Brain pericyte (primary cell): ENCODE measurements at places on chromosomes 4 and X.

DNA sequence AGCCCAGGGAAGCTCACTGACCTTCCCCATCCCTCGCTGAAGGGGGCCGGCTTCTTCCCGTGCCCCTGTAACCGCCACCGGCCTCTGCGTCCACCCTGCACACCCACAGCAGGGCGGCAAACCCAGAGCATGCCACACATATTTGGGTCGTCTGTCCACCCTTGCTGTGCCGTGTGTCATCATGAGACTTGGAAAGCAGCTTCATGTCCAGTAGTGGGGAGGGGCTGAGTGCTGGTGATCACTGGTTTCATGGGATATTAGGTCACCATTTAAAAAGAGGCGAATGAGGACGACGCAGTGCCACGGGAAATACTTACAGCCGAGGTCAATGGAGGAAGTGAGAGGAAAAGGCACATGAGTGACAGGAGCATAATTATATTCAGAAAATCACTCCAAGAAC is 74.8 kb downstream of the HTRA3 start:
- no peak for DNase-seq

- DNase-seq = no peak
Observed at GRCh38 chr4:137536789-137537561, 4.7 kb upstream of the PCDH18 start.

DNA sequence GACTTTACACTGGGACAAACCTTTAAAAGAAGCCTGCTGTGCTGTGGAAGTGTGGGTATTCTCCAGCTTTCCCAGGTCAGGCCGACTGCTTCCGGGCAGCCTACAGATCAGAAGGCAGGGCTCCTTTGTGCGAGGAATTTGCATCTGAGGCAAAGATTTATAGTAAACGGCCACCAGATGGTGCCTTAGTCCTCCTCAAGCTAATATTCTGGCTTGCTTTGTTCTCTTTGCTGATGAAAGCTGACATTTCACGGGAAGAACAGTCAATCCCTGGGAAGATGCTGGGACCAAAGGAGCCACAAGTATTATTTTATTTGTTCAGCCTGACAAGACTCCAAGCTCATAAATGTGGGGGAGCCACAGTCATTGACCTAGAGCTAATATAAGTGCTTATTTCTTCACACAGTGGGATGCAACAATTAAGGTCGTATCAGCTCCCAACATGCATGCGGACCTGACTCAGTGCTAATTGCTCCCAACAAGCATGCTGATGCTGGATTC is 120.7 kb upstream of the TRIM2 start:
- peak; percentile 33 for DNase-seq

DNA sequence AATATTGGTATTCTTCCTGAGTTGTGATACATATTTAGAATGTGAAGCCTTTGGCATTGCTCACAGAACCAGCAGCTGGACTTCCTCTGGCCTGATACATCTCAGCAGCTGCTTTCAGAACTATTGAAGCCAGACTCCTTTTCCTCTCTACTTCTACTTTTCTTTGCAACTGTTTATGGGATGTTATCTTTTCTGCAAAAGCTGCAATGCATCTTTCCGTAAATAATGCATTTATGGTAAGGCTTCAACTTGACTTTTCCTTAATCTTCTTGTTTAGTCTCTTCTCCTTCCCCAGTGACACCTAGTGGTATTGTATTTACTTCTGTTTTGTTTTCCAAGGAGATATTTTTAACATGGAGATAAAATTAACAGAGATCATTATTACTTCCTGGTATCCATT is 1548.7 kb downstream of the PCDH7 start:
- DNase-seq = no peak

DNA sequence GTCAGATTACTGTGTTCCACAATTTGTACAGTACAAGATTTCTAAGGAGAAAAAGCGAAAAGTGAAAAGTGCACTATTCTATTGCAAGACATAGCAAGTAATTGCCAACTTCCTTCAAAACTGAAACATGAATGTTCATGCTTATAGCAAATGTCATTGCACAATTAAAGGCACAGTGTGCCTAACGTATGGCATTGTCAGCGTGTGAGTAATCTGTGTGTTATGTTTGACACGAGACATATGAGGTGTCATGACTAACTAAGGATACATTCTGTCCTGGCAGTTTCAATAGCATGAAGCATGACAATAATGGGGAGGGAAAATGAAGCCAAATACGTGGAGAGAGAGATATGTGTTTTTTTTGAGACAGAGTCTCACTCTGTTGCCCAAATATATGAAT is 33.6 kb upstream of the TBC1D9 start:
- no peak for DNase-seq

- no peak for DNase-seq
Observed at GRCh38 chr4:41267997-41268396, 11.3 kb downstream of the UCHL1 start.

DNA sequence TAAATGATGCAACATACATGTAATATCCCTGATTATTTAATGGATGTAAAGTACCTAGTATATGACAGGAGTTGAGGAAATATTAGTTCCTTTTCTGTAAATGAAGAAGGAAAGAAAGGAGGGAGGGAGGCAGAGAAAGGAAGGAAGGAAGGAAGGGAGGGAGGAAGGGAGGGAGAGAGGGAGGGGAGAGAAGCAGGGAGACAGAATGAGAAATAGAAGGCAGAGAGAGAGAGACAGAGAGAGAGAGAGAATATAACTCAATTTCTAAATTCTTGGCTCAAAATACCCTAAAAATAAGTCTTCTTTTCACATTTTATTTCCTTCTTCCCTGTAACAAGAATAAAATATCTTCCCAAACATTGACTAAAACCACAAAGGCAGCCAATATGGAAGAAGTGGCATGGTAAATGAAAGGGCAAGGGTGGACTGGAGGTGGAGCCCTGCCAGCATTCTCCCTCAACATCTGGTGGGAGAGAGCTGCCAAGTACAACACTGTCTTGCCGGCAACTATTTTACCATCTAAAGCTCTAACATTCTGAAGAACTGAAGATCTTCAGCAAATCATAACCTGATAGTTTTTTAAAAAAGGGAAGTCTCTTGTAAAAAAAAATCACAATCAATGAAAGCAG is 245.1 kb downstream of the PPP3CA start:
- DNase-seq = peak; percentile 85

- no peak for DNase-seq
Observed at GRCh38 chr4:108292229-108292628, 123.5 kb upstream of the LEF1 start.

- no peak for DNase-seq
Observed at GRCh38 chr4:152974468-152975379, 38.6 kb downstream of the FHDC1 start.

GRCh38 chr4:11342401-11342800 is 86.3 kb downstream of the HS3ST1 start:
- DNase-seq = no peak

- no peak for DNase-seq
Observed at GRCh38 chr4:38590046-38590445, 74.0 kb upstream of the KLF3 start.

GRCh38 chr4:39698424-39699009 is 581 bp downstream of the UBE2K start:
- DNase-seq = peak; percentile 27

GRCh38 chr4:183022617-183023016 is 76.4 kb upstream of the WWC2 start:
- DNase-seq = no peak

DNA sequence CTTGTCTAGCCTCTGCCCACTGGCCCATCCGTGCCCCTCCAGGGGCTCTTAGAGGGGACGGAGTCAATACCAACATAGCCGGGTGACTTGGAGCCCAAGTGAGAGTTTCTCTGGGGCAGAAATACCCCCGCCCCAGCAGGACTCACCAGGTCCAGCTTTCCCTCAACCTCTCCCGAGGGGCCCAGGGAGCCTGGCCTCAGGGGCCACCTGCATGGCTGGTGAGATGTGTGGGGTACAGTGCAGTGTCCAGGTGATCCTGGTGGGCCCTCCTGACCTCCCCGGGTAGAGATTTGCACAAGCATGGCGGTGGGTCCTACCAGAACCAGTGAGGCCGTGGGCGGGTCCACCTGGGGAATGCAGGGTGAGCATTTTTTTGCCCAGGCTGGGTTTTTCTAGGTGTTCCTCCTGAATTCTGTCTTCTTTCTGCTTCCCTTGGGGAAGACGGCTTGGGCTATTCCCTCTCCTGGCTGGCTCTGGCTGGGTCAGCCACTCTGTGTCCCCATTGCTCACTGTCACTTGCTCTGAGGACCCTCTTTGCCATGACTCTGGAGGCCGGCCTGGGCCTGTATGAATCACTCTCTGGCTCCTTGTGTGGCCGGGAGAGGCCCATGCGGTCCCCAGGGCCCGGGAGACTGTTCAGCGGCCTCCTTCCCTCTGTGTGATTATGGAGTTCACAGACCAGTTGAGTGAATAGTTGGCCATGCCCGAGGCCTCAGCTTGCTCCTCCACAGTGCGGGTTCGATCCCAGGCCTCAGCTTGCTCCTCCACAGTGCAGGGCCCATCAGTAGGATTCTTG is 71.0 kb upstream of the NKX1-1 start:
- no peak for DNase-seq

- DNase-seq = no peak
Observed at GRCh38 chr4:121737846-121738554, 27.0 kb downstream of the SMIM43 start.

DNA sequence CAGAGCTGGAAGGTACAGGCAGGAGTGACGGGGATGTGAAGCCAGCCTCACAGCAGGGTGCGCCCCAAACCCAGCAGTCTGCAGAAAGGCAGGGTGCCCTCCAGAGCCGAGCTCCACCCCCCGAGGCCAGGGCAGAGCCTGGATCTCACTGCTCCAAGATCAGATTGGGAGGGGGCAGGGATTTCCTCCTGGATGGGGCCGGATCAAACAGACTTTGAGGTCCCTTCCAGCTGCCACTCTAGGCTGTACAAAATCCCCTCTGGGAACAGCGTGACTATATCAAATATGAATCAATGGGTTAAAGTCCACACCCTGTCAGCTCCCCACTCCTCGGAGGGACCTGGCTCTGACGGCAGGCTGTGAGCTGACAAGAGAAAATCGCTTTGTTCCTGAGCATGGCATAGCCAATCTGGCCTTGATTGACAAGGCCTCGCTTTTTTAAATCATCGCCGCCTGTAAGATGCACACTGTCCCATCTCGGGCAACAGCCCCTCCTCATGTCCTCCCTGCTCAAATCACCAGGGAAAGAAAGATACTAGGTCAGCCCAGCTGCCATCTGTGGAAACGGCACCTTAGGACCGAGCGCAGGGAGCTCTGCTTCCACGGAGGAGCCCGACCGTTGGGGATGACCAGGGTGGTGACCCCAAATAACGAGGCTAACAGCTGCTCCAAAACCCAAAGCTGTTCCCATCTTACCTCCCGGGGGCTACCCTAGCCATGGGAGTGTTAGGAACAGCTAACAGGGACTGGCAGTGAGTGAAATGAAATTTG is 39.9 kb downstream of the PSAPL1 start:
- no peak for DNase-seq

- no peak for DNase-seq
Observed at GRCh38 chrX:17046478-17047097, 100.1 kb downstream of the REPS2 start.

DNA sequence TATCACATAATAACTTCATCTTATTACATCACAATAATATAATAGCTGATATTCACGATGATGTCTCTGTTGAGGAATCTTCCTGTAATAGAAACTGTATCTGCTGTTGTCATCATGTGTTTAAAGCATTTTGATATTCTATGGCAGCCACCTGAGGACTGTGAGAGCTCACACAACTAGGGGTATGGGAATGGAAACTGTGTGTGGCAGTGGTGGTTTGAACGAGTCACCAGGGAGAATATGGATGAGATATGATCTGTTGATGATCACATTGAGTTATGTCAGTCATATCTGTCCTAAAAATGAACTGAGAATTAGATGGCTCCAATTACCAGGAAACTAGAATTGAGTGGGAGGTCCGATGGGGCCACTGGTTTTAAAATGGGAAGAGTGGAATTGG is 169.6 kb downstream of the MID1IP1 start:
- no peak for DNase-seq

GRCh38 chr4:98473046-98473445 is 185.4 kb downstream of the TSPAN5 start:
- no peak for DNase-seq

- DNase-seq = no peak
Observed at GRCh38 chrX:129772796-129773431, 6.8 kb upstream of the SASH3 start.

GRCh38 chr4:145199051-145199716 is 18.8 kb upstream of the OTUD4 start:
- DNase-seq = no peak

- peak; percentile 0 for DNase-seq
Observed at GRCh38 chrX:148771440-148771839, 271.0 kb downstream of the AFF2 start.

DNA sequence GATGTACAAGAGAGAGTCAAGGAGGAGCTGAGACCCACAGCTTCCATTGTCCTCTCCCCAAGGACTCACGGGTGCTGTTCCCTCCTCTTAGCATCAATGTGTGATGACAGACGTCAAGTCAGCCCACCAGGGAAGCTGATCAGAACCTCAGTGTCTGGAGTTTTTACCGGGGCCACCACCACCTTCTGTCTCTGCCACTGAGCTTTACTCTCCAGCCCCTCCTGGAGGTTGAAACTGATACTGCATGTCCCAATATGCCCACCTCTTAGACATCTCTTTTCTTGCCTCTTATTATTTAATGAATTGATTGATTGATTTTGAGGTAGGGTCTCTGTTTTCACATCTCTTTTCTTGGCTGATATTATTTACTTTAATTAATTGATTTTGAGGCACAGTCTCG is 10.3 kb upstream of the AKAP17A start:
- DNase-seq = no peak

DNA sequence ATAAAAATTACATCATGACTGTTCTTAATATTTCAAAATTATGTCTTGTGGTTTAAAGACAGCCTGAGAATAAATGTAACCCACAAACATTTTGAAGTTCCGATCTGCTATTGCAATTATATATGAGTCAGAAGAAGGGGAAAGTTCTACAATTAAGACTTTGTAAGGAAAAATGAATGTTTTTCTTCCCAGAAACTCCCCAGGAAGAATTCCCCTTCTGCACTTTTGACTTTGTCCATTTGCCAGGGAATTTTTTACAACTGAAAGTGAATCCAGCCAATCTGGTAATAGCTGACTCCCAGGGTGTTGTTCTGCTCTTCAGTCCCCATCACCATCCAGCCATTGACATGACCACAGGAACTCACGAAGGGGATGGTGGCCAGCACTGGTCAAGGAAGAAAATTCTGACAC is 61.6 kb upstream of the NOCT start:
- peak; percentile 45 for DNase-seq
